ENCODE measurements at places on chromosomes 5 and 9. TPM values are rescaled to one million over a fixed set of nuclear protein-coding genes. Genes with fewer than 3 reads are reported as not detected.

GRCh38 chr5:95439801-95440493 lies 48.8 kb downstream of the FAM81B start:
- no peak for DNase-seq

- DNase-seq = no peak
Measured at GRCh38 chr9:33620738-33621439, 96.8 kb downstream of the ANKRD18B start.

DNA sequence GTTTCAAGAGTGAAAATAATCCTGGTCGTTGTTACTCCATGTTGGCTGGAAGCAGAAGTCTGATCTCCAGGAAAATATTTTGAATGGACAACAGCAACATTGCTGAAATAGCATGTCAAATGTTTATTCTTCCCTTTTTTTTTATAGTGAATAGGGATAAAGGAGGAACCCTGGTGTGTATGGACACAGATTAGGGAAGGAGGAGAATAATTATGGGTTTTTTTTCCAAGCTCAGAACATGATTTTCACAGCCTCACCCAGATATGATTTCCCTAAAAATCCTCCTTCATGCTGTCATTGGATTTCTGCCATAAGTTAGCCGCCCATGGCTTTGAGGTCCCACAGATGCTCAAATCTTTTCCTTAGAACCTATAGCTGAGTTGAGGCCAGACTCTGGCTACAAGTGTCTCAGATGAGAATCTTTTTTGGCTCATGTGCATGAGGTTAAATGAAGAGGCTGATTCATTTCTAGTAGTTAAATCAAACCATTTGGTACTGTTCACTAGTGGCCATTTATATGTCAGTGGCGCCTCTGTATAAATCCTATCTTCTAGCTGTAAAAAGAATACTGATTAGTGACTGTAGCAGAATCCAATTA lies 65.5 kb upstream of the LIFR start:
- no peak for DNase-seq

DNA sequence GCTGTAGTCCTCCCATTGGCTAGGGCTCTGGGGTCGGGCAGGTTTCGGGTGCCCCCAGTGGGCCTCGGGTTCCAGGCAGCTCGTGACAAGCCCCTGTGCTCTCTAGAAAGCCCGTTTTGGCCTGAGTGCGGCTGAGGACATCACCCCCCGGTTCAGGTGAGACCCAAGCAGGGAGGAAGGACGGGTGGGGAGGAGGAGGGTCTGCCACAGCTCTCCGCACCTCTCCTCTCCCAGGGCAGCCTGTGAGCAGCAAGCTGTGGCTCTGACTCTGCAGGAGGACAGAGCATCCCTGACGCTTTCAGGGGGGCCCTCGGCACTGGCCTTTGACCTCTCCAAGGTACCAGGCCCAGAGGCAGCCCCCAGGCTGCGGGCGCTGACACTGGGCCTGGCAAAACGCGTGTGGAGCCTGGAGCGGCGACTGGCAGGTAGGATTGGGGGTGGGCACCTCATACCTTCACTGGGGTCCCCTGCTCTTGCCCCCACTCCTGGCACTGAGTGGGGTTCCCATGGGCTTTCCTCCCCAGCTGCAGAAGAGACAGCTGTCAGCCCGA lies 672 bp downstream of the PAXX start:
- no peak for DNase-seq

DNA sequence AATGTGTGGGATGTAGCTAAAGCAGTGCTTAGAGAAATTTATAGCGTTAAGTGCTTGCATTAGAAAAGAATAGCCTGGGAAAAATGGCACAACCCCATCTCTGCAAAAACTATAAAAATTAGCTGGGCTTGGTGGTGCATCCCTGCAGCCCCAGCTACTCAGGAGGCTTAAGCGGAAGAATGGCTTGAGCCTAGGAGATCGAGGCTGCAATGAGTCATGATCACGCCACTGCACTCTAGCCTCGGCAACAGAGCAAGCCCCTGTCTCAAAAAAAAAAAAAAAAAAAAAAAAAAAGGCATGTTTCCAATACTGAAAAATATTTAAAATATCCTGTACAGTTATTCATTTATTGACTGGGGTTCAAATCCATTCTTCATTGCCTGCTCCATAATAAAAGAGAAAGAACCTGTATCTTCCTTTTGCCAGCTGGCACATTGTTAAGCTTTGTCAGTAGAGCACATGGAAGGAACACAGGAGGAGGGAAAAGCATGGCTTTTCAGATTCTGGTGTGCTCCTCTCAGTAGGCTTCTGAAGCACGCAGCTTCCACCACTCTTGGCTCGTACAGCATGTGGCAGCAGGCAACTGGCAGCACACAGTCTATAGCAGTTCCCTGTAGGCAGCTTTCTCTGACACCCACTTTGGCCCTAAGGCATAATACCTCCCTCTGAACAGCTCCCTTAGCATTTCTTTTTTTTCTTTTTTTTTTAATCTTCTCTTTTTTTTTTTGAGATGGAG lies 73.5 kb downstream of the TRIM36 start:
- DNase-seq = no peak

- no peak for DNase-seq
Measured at GRCh38 chr5:144267961-144268513, 97.4 kb downstream of the KCTD16 start.

GRCh38 chr9:69035438-69036308 lies at the start of gene FXN:
Gene FXN, plus strand, starts transcription at chr9:69035752. Its CDS starts 31 bp downstream, at chr9:69035783.
- peak; percentile 45 for DNase-seq

DNA sequence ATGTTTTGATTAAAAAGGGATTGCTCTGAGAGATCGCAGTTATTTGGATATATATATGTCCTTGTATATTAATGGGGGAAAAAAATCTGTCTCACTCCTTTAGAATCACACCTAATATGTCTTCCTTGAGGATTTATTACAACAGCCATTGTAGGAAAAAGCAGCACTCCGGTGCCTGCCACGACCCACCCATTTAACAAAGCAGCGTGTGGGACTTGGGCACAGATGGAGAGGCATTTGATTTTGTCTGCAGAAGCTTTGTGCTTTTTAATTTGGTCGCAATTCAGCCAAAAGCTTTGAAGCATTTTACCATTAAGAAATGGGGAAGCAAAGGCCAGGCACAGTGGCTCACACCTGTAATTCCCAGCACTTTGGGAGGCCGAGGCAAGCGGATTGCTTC lies 159.2 kb downstream of the SMARCA2 start:
- no peak for DNase-seq

PLAC8L1 gene
- not detected for total RNA-seq

GCNT4 gene
- total RNA-seq = 2.8 TPM

PCDHA5 gene
- total RNA-seq = not detected

ORM2 gene
- total RNA-seq = not detected
